ENCODE measurements at places on chromosomes 16 and 17. TPM values are rescaled to one million over a fixed set of nuclear protein-coding genes. Genes with fewer than 3 reads are reported as not detected.

MMP25 gene
- 2.1 TPM for polyA plus RNA-seq

EXOC3L1 gene
- 14.8 TPM for polyA plus RNA-seq

CA7 gene
- not detected for polyA plus RNA-seq

RGS11 gene
- 2.0 TPM for polyA plus RNA-seq

CHD9NB gene
- 2.0 TPM for polyA plus RNA-seq

DNA sequence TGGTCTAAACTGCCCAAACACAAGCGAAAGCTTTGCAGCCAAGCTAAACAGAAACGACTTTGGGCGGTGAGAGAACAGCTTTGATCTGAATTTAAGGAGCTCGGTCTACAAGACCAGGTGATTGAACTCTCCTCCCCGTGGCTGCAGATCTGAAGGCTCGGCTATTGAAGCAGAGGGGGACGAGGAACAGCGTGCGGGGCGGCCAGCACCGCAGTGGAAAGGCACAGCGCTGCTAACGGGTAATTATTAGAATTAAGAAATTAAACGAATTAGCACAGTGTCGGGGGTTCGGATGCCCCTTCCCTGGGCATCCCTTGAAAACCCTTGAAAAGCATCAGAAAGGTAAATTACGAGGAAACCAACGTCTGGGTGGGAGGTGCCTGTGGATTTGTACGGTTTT, 431 bp downstream of the TEKT3 start:
- DNase-seq, result no peak

GRCh38 chr17:73987845-73988509, 215.5 kb upstream of the RPL38 start:
- DNase-seq, result no peak

DNA sequence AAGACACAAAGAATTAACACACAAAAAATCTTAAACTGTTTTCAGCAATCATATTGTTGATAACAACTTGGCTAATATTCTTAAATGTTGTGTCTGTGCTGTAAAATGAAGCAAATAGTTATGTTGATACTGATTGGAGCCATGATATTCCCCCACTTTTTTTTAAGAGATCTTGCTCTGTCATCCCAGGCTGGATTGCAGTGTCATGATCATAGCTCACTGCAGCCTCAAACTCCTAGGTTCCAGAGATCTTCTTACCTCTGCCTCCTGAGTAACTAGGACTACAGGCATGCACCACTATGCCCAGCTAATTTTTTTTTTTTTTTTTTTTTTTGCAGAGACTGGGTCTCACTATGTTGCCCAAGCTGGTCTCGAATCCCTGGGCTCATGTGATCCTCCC, 26.0 kb downstream of the BBS2 start:
- DNase-seq, result no peak

DNA sequence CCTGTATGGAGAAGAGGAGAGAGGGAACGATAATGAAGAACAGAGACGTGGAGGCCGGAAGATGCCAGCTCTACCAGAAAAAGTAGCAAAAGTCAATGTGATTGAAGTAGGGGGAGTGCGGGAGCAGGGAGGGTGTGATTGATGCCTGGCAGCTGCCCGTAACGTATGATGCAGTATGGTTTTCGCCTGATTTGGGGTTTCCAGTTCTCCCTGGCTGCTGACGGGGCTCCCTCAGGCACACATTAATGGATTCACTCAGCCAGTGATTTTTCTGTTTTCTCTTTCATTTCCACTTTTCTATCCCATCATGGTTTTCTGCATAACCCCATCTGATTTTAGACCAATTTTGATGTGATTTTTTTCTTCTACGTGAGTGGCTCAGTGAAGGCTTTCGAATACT, 62.1 kb downstream of the PRKCA start:
- DNase-seq, result peak; percentile 24

DNA sequence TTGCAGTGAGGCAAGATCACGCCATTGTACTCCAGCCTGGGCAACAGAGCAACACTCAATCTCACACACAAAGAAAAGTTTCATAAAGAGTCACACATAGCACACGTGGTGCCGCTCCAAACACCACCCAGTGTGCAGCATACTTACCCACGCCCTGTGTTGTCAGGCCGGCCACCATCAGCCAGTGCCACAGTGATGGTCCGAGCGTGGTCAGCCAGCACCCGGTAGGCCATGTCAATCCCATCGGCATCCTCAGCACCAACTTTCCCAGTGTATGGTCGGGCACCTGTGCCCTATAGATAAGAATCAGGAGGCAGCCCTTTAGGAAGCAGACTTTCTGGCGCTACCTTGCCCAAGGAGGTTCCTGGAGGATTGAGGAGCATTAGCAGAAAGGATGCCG, 17.7 kb upstream of the EXOSC6 start:
- DNase-seq, result no peak

DNA sequence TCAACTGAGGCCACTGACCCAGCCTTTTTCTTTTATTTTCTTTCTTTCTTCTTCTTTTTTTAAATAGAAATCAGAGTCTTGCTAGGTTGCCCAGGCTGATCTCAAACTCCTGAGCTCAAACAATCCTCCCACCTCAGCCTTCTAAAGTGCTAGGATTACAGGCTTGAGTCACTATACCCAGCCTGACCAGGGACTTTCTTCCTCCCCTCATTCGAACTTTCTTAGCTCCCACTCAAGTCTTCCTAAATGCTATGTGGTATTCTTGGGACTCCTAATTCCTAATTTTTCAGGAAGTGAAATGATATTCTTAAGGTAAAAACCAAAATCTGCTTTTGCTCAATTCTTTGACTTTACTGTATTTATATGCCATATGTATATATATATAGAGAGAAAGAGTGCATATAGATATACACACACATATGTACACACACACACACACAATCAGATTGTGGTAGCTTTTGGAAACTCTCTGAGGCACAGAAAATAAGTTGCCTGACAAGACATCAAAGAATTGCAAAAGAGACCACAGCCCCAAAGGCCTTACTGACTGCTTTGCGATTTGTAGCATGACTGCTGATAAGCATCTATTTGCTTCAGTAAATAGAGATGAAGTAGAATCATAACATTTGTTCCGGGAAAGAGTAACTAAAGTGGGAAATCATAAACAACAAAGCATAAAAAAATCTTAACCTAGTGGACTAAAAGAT, 9.5 kb upstream of the AMZ2 start:
- DNase-seq, result no peak

GRCh38 chr16:23535901-23536300, 21.2 kb downstream of the EARS2 start:
- DNase-seq, result no peak
